ENCODE measurements at places on chromosomes 11 and 22. TPM values are rescaled to one million over a fixed set of nuclear protein-coding genes. Genes with fewer than 3 reads are reported as not detected.

The XNDC1N gene
- 25.5 TPM for total RNA-seq

The ATG2A gene
- total RNA-seq = 31.1 TPM

The LSP1 gene
- total RNA-seq = 1.5 TPM

The AASDHPPT gene
- 70.4 TPM for total RNA-seq

The SPINDOC gene
- total RNA-seq = 71.2 TPM

The C22orf23 gene
- not detected for total RNA-seq

The UPK3A gene
- total RNA-seq = 2.0 TPM

The OR10A5 gene
- not detected for total RNA-seq

The TMEM121B gene
- total RNA-seq = 0.82 TPM

The ELMOD1 gene
- not detected for total RNA-seq

The MTNR1B gene
- not detected for total RNA-seq

The P2RX6 gene
- total RNA-seq = not detected

The SHANK3 gene
- total RNA-seq = 4.5 TPM

The PRSS23 gene
- total RNA-seq = 432 TPM

The RFPL1 gene
- not detected for total RNA-seq

The MN1 gene
- 0.32 TPM for total RNA-seq

The LRRC55 gene
- total RNA-seq = not detected

The LAYN gene
- total RNA-seq = 0.79 TPM

The SLC22A12 gene
- not detected for total RNA-seq

The KRTAP5-10 gene
- total RNA-seq = not detected

The PANX3 gene
- total RNA-seq = not detected

The OR5P2 gene
- total RNA-seq = not detected

The MS4A2 gene
- not detected for total RNA-seq

The FAM111B gene
- 55.8 TPM for total RNA-seq

The CARD18 gene
- not detected for total RNA-seq

The SSH3 gene
- 81.2 TPM for total RNA-seq

The PNPLA3 gene
- total RNA-seq = 5.0 TPM

The EXPH5 gene
- total RNA-seq = 18.1 TPM

The DDTL gene
- total RNA-seq = 6.2 TPM

The CCDC116 gene
- total RNA-seq = not detected

The SEC14L2 gene
- total RNA-seq = 9.4 TPM

The PLAAT5 gene
- total RNA-seq = 1.2 TPM

The CFAP300 gene
- total RNA-seq = 2.2 TPM

The SYT12 gene
- 0.82 TPM for total RNA-seq

The PTPN5 gene
- total RNA-seq = not detected

The C11orf16 gene
- not detected for total RNA-seq

The EFEMP2 gene
- 1.4 TPM for total RNA-seq

The LMNTD2 gene
- 11.9 TPM for total RNA-seq

The SORL1 gene
- 26.3 TPM for total RNA-seq

The NXPE2 gene
- total RNA-seq = not detected

The APOBEC3G gene
- total RNA-seq = 1.0 TPM

The SLC25A1 gene
- 155 TPM for total RNA-seq

The SYT13 gene
- 6.0 TPM for total RNA-seq

The TMEM132A gene
- 86.6 TPM for total RNA-seq

The ASRGL1 gene
- 43.3 TPM for total RNA-seq

All from Caco-2 (cell line).